Astrocyte (in vitro differentiated cells and primary cell): ENCODE measurements at places on chromosomes 1 and 21.

DNA sequence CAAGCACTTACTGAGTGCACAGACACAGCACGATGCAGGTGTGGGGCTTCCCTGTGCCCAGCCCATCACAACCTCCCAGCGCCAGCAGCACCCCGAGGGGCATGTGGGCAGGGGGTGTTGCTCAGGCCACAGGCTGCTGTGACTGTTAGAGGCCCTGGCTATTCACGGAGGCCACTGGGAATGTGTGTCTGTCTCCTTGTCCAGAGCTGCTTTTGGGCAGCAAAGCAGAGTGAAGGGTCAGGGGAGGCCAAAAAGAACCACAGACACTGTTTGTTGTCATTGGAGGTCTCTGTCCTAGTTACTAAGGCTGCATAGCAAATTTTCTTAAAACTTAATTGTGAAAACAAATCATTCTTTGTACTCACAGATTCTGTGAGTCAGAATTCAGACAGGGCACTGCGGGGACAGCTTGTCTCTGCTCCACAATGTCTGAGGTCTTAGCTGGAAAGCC is 49.6 kb downstream of the TNFRSF8 start:
- peak; percentile 56 for DNase-seq

DNA sequence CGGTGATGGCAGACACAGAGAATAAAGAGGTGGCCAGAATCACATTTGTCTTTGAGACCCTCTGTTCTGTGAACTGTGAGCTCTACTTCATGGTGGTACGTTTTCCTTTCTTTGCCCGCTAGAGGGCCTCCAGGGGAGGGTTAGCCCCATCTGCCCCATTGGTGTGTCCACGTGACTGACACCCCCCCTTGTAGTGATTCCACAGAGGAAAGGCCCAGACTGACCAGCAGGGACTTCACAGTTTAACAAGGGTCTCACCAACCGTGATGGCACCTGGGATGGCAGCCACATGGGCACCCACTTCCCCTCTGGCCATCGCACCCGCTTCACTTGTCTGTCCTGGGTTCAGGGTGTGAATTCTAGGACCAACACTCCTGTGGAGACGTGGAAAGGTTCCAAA is 22.3 kb upstream of the SARS1 start:
- no peak for DNase-seq

DNA sequence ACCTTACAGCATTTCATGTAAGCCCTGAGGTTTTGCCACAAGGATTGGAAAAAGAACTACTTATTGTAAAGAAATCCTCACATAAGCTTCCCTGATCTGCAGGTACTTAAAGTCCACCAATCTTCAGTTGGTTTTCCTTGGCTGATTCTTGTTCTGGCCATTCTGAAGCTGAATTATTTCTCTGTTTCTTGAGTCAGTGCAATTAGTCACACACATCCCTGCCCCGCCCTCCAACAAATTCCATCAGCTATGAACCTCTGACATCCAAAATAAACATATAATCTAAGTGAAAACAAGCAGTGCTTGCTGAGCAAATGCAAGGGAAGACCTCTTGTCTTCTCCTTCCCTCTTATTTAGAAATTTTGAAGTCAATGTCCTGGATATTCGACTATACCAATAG is 8.2 kb upstream of the FNDC7 start:
- DNase-seq: peak; percentile 73

- DNase-seq: no peak
Observed at GRCh38 chr1:67166196-67166595, at the start of gene IL23R. TSS of gene IL23R (plus strand) at chr1:67166454. CDS start at chr1:67168121, 1,667 bp downstream.

- no peak for DNase-seq
Observed at GRCh38 chr1:157166590-157166989, 28.4 kb upstream of the ETV3 start.
